MG63 (cell line): ENCODE measurements at places on chromosomes 7 and 10. TPM values are rescaled to one million over a fixed set of nuclear protein-coding genes. Genes with fewer than 3 reads are reported as not detected.
A peak's percentile ranks its signal among the peaks of the same experiment; 100 is the strongest.

DNA sequence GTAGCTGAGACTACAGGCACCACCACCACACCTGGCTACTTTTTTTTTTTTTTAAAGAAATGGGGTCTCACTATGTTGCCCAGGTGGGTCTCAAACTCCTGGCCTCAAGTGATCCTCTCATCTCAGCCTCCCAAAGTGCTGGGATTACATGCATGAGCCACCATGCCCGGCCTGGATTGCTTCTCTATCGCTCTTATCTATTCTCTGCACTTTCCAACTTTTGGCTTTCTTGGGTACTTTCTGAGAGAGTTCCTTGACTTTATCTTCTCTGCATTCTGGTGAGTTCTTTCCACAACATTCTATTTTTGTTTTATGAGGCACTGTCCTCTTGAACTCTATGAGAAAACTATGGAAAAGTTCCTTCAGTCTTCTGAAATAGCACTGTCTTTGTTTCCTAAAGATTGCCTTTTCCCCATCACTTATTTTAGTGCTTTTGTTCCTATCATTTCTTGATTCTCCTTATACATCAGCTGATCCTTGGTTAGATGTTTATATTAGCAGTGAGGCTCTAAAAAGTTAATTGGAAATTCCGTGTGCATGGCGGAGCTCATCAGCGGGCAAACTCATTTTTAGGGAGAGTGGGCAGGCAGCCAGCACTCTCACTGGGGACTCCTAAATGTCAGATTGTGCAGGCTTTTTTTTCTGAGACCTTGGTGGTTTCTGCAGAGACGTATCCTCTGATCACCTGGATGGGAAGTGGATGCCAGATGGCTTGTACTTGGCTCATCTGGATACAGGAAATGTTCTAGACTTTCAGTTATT lies 43.9 kb downstream of the HIP1 start:
- no peak for DNase-seq

- no peak for DNase-seq
Measured at GRCh38 chr10:47454008-47454779, 29.7 kb downstream of the ANXA8 start.

- no peak for DNase-seq
Measured at GRCh38 chr10:50544857-50545429, 78.8 kb downstream of the SGMS1 start.

Gene ENTPD1
- total RNA-seq = not detected in 2 replicates

DNA sequence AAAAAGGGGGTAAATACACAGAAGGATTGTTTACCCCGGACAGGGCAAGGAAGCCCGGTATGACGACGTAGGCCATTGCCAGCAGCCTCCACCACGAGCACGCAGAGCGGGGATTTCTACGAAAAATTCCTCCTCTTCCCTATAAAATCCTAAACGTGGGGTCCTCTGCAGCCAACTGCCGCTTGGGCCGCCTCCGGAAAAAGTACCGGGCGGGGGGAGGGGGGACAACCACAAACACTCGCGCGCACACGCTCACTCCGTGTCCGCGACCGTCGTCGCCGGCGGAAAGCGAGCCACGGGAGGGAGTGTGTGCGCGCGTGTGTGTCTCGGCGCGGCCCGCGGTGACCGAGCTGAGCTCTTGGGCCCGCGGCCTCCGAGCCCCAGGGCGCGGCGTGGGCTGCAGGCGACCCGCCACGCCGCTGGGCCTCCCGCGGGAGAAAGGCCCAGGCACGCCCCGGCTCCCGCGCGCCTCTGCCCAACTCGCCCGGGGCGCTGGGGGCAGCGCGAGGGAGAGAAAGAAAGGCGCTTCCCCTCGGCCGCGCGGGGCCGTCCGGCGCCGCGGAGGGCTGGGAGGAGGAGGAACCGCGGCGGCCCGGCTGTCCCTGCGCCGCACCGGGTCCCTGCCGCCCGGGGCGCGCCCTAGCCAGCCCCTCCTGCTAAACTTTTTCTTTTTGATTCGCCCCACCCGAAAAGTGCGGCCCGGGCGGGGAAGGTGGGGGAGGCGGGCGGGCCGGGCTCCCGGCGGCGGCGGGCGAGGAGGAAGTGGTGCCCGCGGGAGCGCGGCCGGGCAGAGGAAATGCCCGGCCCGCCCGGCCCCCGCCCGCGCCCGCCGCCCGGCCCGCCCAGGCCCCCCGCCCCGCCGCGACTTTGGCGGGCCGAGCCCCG lies 1.5 kb downstream of the CTBP2 start:
- DNase-seq = peak; percentile 52

DNA sequence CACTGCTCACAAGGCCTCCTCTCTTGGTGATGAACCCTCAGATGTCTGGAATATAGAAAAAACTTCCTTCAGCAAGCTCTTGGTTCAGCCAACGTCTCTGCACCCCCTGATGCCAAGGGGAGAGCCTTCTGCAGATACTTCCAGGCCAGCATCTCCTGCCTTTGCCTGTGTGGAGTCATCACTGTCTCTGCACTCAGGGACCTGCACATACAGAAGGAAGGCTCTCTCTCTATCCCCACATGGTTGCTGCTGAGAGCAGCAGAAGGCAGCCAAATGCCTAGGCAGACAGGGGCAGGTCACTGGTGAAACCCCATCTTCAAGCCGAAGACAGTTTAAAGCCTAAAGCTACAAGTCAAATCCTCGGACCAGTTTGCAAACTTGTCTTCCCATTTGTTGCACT lies 137.6 kb downstream of the WDR11 start:
- DNase-seq = no peak

- DNase-seq = no peak
Measured at GRCh38 chr10:35675846-35676245, 33.8 kb upstream of the FZD8 start.

DNA sequence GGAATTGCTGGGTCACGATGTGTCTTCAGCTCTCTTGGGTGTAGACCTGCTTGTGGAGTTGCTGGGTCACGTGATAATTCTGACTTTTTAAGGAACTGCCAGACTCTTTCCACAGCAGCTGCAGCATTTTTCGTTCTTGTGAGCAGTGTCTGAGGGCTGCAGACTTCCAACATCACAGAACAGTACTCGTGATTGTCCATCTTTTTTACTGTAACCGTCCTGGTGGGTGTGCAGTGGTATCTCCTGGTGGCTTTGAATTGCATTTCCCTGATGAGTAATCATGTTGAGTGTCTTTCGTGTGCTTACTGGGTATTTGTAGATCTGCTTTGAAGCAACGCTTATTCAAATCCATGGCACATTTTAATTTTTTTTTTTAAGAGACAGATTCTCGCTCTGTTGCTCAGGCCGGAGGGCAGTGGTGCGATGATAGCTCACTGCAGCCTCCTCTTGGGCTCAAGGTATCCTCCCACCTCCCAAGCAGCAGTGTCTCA lies 22.7 kb downstream of the INPP5A start:
- no peak for DNase-seq

Gene TMEM72
- not detected in 2 replicates for total RNA-seq

GRCh38 chr10:95506056-95506737 lies 55.0 kb downstream of the SORBS1 start:
- DNase-seq = no peak

- DNase-seq = peak; percentile 28
Measured at GRCh38 chr7:116547347-116547746, 22.5 kb downstream of the CAV1 start.

- no peak for DNase-seq
Measured at GRCh38 chr7:135259702-135260101, 26.1 kb downstream of the STRA8 start.

- DNase-seq = no peak
Measured at GRCh38 chr10:33796680-33797079, 462.2 kb upstream of the NRP1 start.

GRCh38 chr10:132486539-132487121 lies 51.0 kb upstream of the INPP5A start:
- DNase-seq = no peak

DNA sequence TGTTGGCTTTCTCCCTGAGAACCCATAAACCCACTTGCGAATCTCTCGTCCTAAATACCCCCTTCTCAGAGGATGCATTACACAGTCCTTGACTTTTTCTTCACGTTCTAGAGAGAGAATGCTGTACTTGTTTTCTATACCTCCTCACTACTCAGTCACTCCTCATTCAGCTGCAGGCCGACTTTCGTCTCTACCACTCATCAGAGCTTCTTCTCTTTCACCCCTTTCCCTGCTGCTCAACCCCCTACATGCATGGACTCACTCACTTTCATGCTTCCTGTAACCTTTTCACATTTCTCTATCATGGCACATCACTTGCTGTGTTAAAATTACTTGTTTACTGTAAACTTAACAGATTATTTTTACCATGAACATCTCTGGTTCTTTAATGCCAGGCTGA lies 19.8 kb downstream of the MDFIC start:
- no peak for DNase-seq

- peak; percentile 1 for DNase-seq
Measured at GRCh38 chr10:19592276-19592675, 224.0 kb upstream of the PLXDC2 start.

- no peak for DNase-seq
Measured at GRCh38 chr7:33336820-33337219, 207.5 kb downstream of the BBS9 start.

DNA sequence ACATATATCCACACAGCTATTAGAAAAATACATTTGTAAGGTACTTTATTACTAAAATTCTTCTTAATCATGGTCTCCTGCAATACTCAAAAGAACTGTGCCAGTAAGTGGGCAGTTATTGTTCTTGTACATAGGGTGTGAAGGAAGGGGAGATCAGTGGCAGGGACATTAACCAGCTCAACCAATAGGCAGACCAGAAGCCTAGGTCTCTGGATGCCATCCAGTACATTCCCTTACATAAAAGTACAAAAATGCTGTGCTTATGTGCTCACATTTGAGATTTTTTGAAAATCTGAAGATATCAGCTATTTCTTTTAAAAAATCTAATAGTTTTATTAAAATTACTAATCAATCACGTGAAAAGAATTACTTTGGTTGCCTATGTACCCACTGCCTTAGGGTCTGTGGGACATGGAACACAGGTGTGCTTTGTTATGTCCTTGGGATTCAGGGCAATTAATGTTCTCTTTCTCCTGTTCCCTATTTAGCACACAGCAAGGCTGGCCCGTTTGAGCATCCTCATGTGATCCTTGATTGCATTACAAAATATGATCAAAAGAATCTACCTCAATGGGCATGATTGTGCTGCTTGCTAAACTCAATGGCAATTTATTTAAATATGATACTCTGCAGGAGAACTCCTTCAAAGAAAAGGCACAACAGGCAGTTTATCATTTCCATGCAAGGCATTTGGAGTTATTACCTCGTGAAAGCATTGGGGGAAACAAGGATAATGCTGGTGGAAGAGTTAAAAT lies 22.7 kb downstream of the TWIST1 start:
- no peak for DNase-seq

DNA sequence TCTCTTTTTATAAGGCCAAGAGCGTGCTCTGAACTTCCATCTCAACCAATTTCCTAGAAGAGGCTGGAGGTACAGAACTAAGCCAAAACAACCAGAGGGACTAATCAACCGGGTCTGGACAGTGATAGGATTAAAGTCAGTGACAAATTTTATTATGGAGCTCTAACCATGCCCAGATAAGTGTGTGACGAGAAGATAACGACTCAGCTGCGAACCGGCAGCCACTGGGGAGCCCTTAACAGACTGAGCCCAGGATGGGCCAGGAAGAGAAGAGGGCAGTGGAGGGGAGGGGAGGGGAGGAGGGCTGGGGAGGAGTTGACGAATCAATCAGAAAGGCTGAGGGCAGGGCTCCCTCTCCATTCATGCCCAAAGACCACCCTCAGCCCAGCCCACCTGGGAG lies 119.9 kb downstream of the PLXNA4 start:
- DNase-seq = no peak

Gene MAP3K8
- total RNA-seq = 0.10 and 1.4 TPM in 2 replicates

GRCh38 chr10:51001587-51001986 lies 72.7 kb upstream of the PRKG1 start:
- no peak for DNase-seq

- DNase-seq = no peak
Measured at GRCh38 chr7:107045195-107045960, 873 bp downstream of the PRKAR2B start.

DNA sequence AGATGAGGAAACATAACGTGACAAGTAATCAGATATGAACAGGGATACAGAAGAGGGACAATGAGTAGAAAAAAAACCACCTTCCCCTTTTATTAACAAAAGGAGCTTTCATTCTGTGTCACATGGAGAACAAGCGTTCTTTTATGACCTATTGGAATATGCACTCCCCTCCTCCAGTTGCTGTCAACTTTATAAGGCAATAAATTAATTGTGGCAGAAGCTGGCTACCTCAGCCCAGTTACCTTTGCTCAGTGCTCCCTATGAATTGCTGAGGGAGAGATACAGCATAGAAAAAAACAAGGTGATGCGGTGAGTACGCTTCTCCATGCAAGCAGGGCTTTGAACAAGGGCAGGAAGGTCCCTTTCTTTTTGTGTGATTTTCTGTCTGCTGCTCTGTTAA lies at the start of gene MGAM2:
TSS of gene MGAM2 (plus strand) at position 220 of the 400 bp plus-strand sequence. CDS start 5,156 bp downstream, outside the sequence.
- DNase-seq = no peak

DNA sequence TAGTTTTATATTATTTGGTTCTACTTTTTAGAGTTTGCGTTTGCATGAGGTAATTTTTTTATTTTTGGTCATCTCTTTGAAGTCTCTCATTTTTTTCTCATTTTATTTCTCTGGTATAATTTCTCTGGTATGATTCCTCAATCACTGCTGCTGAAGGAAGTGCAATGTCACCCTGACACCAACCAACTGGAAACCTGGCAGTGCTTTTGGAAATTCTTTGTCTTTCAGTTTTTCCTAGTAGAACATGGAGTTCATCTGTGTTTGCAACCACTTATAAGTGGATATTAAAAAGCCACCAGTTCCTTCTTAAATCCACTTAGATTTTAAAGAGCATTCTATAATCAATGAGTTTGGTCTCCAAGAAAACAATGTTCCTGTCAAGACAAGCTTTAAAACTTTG lies 291.8 kb downstream of the PRKG1 start:
- no peak for DNase-seq

- DNase-seq = no peak
Measured at GRCh38 chr10:4391683-4392082, 434.3 kb upstream of the AKR1E2 start.

Gene ATP6V0A4
- total RNA-seq = not detected in 2 replicates

DNA sequence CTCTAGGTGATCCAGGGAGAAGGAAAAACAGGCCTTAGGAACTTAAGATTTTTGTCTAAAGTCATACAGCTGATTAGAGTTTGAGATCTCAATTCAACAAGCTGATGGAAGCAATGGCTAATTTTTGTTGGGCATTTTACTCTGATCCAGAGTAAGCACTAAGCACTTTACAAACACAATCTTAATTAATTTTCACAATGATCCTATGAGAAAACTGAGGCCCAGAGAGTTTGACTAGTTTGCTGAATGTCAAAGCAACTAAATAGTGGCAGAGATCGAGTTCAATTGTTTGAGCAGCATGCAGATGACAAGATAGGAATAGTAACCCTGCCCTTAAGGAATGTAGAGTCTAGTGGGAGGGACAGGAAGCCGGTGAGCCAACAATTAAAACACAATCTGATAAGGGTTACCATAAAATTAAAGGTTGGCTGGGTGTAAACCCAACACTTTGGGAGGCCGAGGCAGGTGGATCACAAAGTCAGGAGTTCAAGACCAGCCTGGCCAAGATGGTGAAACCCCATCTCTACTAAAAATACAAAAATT lies 13.5 kb upstream of the RPEL1 start:
- DNase-seq = no peak

GRCh38 chr7:101496017-101496416 lies 133.1 kb downstream of the MYL10 start:
- no peak for DNase-seq

Gene MYH16
- not detected in 2 replicates for total RNA-seq

Gene GRB10
- 27.5 and 33.1 TPM in 2 replicates for total RNA-seq

GRCh38 chr7:81399471-81399870 lies 370.4 kb downstream of the HGF start:
- no peak for DNase-seq

Gene GPC2
- 0.33 TPM in 1 of 2 replicates, not detected in the other for total RNA-seq
